NCI-H748 treated with DMSO at 0.1 percent for 48 hours (cell line): ENCODE measurements at places on chromosomes 4 and X.
A peak's percentile ranks its signal among the peaks of the same experiment; 100 is the strongest.

DNA sequence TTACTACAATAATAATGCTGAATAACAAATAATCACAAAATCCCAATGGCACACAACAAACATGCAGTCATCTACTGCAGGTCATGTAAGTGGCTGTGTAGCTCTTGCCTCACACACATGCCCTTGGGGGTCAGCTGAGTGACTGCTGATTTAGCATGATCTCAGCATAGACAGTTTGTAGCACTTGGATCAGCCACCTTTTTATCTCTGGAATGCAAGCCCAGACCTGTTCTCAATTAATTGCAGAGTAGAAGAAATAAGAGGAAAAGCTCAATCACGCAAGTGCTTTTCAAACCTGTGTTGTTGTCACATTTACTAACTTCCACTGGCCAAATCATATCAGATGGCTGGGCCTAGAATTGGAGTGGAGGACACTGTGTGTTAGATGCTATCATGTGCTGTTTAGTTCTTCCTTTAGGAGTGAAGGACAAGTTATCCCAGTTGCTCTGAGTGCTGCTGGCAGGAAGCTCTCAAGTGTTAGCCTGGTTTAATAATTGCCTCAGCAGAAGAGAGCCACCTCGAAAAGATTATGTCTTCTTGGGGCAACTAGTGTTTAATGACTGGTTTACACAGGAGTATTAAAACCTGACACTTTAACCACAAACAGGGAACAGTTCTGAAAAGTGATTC lies 128.3 kb upstream of the EPHA5 start:
- no peak for DNase-seq

DNA sequence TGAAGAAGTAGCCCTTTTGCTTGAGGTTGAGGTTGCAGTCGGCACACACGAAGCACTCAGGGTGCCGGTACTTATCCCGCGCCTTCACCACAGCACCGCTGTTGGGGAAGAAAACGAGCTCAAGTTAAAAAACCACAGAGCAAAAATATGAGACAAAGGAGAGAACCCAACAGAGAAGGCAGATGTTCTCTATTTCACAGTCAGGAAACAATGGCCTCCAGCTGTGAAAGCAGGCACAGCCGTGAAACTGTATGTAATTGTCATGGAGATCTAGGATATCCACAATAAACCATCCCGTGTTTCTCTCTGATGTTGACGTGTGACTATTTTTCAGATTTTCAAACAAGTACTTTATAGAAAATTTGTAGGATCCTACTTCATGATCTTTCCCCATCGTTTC lies 30.9 kb upstream of the CCDC110 start:
- DNase-seq: no peak

- DNase-seq: no peak
Measured at GRCh38 chr4:53924333-53925049, 139.9 kb downstream of the CHIC2 start.

- DNase-seq: no peak
Measured at GRCh38 chr4:12439633-12440305, 1011.1 kb upstream of the HS3ST1 start.

DNA sequence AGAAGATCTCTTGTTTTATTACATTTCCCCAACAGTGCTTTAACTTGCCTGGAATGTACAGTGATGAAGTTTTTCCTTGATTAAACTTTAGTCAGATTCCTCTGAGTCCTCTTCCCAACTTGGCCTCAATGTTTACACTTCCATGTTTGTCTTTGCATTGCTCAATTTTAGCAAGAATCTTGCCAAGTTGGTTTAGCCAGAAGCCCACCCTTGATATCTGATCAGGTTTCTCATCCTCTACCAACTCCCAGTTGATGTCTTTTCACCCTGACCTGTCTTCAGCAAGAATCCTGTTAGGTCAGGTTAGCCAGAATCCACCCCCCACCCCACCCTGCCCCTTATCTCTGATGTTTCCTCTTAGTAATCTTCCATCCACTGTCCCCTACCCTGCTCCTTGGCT lies 120.9 kb downstream of the MBNL3 start:
- no peak for DNase-seq

DNA sequence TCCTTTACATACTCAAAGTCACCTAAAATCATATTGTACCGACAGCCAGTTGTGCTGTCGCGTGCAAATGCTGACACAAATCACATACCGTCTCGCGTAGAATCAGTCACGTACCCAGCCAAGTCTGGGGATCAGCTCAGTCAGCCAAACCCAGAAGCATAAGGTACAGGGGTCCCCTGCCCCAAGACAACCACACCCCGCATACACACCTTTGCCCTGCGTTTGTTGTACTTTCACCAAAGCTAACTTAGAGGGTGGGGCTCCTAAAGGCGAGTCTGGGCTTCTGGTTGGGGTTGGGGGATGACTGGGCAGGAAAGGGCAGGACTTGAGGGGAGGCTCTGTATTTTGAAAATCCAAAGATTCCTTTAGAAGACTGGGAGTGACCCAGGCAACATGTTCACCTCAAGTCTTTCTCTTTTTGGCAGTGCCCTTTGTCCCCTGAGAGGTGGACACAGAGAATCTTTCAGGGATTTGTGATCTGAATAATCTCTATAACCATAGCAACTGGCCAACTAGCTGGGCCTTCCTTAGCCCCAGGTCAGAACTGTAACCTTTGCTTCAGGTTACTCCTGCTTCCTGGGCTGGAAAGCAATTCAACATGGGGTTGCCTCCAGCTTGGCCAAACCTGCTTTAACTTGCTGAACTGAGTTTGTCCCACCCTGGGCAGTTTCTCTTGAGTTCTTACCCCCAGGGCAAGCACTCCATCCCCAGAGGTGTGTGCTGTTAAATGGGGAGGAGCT lies 992 bp downstream of the GDPD2 start:
- DNase-seq: no peak

- DNase-seq: no peak
Measured at GRCh38 chr4:110735686-110736085, 112.8 kb upstream of the PITX2 start.

DNA sequence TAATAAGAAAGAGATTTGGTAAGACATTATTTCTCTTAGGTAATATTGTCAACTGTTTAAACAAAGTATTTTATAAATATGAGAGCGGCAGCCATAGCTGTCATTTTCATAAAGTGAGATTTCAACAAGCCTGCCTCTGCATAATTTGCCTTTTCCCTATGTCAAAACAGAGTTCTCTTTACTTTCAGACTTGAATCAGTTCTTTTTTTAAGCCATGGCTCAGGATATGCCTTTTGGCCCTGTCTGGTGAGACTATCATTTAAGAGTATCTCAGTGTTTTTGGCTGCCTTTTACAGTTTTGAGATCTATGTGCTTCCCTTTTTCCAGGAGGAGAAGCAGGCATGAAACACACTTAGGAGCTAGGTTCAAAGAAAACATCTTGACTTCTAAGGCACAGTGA lies 7.5 kb upstream of the GUCY1A1 start:
- DNase-seq: no peak

GRCh38 chrX:136488706-136489105 lies 959 bp downstream of the BRS3 start:
- peak; percentile 14 for DNase-seq

DNA sequence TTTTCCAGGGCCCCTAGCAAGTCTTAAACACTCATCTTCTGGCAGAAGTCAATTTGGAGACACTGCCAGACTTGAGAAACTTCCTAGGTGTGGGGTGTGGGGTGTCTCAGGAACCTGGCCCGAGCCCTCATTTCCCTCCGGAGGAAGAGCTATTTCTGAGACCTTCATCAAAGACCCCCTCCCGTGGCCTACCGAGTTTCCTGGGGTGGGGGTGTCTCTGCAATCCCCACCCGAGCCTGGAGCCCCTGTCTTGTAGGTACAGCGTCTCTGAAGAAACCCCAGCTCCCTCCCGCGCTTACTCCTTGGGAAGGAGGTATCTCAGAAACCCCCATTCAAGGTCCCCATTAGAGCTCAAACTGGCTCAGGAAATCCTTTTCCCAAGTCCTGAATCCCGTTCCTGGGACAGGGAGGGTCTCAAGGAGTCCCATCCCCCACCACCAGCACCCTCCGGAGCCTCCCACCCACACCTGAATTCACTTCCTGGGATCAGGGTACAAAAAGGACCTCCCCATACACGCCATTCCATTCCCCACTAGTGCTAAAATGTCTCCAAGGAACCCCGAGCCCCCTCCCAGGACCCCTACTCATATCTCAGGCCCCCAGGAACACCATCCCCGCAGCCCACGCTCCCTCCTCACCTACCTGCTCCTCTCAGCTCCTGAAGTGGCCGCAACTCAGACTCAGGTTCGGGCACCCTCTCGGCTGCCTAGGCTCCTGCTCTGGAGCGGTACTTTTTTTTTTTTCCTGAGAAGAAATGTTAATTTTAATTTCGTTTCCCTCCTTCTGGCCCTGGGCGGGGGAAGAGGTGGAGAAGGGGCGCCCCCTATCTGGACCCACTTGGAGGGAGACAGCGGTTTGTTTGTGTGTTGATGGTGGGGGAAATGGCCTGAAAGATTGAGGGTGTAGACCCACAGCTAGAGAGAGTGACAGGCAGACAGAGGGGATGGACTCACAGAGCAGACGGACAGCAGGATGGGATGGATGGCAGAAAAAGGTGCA lies 1.1 kb downstream of the SLC38A5 start:
- no peak for DNase-seq

DNA sequence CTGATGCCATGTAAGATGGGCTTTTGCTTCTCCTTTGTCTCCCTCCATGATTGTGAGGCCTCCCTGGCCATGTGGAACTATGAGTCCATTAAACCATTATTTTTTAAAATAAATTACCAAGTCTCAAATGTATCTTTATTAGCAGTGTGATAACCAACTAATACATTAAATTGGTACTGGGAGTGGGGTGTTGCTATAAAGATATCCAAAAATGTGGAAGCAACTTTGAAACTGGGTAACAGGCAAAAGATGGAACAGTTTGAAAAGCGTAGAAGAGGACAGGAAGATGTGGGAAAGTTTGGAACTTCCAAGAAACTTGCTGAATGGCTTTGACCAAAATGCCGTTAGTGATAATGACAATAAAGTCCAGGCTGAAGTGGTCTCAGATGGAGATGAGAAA lies 526.7 kb downstream of the SH3BGRL start:
- DNase-seq: no peak

GRCh38 chr4:182944484-182945213 lies 27.5 kb upstream of the DCTD start:
- DNase-seq: no peak

DNA sequence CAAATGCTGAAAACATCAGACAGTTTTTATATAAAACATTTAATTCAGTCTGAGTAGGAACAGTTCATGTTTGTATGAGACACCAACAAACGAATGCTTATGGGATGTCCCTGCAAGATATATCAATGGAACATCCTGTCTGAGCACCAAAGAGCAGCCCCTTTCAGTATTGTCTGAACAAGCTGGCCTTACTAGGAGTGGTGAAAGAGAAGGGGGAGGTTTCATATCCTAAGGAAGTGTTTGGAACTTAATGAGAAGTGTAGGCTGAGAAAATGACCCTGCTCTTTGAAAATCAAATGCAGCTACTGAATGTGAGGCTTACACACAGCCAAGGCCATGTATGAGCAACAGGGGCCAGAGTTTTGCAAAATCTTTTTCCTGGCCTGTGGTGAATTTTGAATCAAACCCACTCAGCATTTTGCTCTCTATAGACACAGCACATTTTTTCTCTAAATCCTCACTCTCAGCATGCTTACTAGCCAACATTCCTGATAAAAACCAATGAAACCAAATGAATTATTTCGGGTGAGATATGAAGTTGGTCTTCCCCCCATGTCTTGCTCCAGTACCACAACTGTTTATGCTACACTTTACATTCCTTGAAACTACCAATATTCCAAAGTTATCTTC lies 119.4 kb downstream of the LUZP4 start:
- no peak for DNase-seq
